ENCODE measurements at places on chromosomes 6 and 20. TPM values are rescaled to one million over a fixed set of nuclear protein-coding genes. Genes with fewer than 3 reads are reported as not detected.

The C20orf141 gene
- 0.47 TPM for total RNA-seq

The TSHZ2 gene
- total RNA-seq, result 16.3 TPM

The TBCC gene
- 38.2 TPM for total RNA-seq

The FANCE gene
- total RNA-seq, result 5.0 TPM

The FAXC gene
- 0.26 TPM for total RNA-seq

The CLIC5 gene
- 0.12 TPM for total RNA-seq

The PCED1A gene
- 41.4 TPM for total RNA-seq

The POM121L2 gene
- total RNA-seq, result not detected

The SLC17A1 gene
- not detected for total RNA-seq

The ADGRG6 gene
- total RNA-seq, result 12.1 TPM

The TCF15 gene
- total RNA-seq, result not detected

The MYMX gene
- 0.60 TPM for total RNA-seq

The WFDC5 gene
- total RNA-seq, result not detected

The C6orf62 gene
- total RNA-seq, result 79.4 TPM

The ENPP5 gene
- total RNA-seq, result 0.51 TPM

The RAET1L gene
- total RNA-seq, result not detected

The BMP2 gene
- total RNA-seq, result 1.2 TPM

The DPPA5 gene
- total RNA-seq, result not detected

The PRKN gene
- total RNA-seq, result 1.8 TPM

Measured in pericardium fibroblast (primary cell).